ENCODE measurements at places on chromosomes 4 and X.
A peak's percentile ranks its signal among the peaks of the same experiment; 100 is the strongest.

- DNase-seq = peak; percentile 42
Measured at GRCh38 chrX:153934762-153935325, at the start of gene NAA10. Gene NAA10, minus strand, starts transcription at chrX:153935037. Its CDS starts 133 bp downstream, at chrX:153934904.

DNA sequence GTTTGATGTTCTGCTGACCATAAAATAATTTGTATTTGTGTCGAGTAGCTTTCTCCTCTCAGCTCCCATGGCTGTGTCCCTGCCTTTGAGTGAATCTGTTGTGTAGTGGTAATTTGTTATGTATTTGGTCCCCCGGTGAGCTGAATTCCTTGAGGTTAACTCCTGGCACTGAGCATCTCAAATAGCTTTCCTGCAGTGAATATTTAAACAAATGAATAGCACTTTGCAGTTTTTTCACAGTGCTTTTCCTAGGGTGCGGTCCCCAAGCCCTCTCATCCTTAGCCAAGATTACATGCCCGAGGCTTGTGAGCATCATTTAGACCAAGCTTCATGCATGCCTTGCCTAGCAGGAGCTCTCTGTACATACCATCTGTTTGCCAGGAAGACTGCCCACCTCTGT lies 74.2 kb downstream of the CLDN34 start:
- no peak for DNase-seq

GRCh38 chr4:86924811-86925210 lies 10.0 kb upstream of the AFF1 start:
- DNase-seq = no peak

GRCh38 chr4:148444296-148445070 lies 2.3 kb upstream of the NR3C2 start:
- peak; percentile 16 for DNase-seq

DNA sequence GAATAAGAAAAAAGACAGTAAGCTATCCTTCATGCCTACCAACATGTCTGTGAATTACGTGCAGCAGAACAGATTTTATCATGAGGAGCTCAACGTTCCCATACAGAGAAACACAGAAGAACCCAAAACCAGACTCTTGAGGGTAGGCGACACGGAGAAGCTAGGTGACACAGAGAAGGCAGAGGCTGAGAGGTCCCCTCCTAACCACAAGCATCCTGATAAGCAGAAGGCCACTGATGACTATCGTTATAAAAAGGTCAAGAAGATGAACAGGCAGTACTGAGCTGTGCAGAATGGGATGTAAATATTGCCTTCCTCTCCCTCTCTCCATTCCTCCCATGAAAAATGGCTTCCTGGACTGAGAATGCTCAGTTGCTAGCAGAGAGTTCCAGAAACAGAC lies 350.2 kb upstream of the BOD1L1 start:
- no peak for DNase-seq

DNA sequence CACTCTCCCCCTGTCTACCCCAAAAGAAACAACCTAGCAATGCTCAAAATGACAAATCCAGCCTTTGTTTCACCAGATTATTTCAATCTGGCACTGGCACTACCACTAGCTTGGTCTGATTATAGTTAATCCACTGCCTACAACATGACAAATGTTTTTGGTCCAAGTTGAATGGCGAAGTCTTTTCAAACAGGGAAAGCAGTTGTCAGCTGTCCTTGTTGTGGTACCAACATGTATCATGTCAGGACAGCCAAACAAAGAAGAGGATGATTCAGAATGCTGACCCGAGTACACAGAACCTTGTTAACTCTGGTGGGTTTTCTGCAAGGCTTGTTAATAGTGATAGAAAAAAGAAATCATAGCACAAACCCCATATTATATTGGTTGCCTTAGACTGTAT lies 160.8 kb upstream of the ANK2 start:
- no peak for DNase-seq

- DNase-seq = no peak
Measured at GRCh38 chr4:89995814-89996213, 101.2 kb downstream of the MMRN1 start.

DNA sequence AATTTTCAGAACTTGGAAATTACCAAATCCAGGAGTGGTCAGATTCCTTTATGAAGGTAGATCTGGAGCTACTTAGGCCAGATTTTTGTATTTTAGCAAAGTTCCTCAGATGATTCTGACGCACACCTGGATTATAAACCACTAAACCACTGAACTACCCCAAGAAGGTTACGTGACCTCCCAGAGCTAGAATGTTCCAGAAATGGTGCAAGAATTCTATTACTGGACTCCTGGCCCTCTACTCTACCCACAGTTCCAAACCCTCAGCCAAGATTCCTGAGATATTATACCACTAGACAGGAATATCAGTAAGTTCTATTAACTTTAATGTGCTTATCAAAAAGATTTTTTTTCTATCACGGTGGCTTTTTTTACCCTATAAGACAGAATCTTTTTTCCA lies 67.1 kb downstream of the ABCG2 start:
- no peak for DNase-seq

DNA sequence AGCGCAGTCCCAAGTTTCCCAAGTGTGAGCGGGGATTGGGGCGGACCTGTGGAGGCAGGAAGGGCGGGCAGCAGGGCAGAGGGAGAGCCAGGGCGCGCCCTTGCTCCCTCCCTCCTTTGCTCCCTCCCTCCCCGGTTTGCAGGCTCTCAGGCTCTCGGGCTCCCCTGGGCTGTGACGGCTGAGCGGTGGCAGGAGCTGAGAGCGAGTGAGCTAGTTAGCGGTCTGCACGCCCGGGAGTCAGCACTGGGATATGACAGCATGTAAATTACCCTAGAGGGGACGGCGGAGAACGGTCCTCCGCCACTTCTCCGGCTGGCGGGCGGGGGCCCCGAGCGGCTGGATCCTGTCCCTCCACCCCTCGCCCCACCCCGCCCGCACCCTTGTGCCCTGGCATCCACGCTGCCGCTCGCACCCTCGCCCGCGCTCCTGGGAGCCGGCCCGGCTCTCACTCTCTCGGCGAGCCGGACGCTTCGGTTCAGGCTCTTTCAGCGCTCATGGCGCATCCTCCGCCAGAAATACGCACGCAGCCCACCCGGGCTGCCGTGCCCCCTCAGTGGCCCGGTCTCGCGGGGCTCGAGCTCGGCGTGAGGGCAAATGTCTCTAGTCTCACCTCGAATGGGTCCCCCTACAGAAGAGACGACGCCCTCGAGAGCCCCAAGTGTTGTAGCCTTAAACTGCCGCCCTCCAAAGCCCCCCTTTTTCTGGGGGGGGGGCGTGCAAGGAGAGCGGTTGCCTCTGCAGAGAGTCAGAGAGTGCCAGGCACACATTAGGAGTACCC lies at the start of gene TSC22D3:
TSS of gene TSC22D3 (minus strand) at position 54 of the 778 bp plus-strand sequence. CDS start 368 bp downstream, outside the sequence.
- peak; percentile 34 for DNase-seq

GRCh38 chrX:12245650-12246645 lies 107.7 kb downstream of the FRMPD4 start:
- DNase-seq = no peak

GRCh38 chr4:1543561-1543960 lies 137.3 kb upstream of the NKX1-1 start:
- DNase-seq = no peak

GRCh38 chr4:10160281-10160856 lies 43.8 kb upstream of the WDR1 start:
- no peak for DNase-seq

DNA sequence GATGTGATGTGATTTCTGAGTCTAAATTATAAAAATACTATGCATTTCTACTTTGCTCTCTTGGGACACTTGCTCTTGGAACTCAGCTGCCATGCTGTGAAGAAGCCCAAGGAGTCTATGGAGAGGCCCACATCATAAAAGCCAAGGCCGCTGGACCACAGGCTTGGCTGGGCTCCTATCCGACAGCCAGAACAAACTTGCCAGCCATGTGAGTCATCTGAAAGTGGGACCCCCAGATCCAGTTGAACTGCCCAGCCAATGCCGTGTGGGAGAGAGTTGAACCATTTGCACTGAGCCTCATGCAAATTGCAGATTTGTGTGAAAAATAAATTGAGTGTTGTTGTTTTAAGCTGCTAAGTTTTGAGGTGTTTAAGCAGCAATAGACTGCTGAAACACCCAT lies 60.2 kb downstream of the TMEM154 start:
- no peak for DNase-seq

GRCh38 chrX:77431227-77431626 lies 16.0 kb upstream of the FGF16 start:
- DNase-seq = no peak

GRCh38 chrX:155148724-155149537 lies 67.3 kb upstream of the VBP1 start:
- no peak for DNase-seq

GRCh38 chr4:102787096-102787881 lies 26.5 kb upstream of the MANBA start:
- no peak for DNase-seq

DNA sequence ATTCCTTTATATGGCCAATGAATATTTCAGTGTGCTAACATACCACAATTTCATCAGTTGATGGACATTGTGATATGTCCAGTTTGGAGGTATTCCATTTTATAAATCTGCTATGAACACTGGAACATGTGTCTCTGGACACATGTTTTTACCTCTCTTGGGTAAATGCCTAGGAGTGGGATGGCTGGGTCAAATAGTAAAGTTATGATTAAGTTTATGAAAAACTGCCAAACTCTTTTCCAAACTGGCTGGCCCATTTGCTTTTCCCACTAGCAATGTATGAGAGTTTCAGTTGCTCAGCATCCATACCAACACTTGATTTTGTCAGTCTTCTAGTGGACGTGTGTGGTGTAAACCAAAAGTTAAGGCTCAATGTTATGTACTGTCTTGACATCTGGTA lies 40.5 kb downstream of the CEP44 start:
- DNase-seq = no peak
